ENCODE measurements at places on chromosomes 11 and 22.

- DNase-seq, result no peak
These were observed 157.7 kb upstream of the NECTIN1 start for GRCh38 chr11:119886667-119887230.

GRCh38 chr11:115687934-115688333, 183.7 kb upstream of the CADM1 start:
- no peak for DNase-seq

DNA sequence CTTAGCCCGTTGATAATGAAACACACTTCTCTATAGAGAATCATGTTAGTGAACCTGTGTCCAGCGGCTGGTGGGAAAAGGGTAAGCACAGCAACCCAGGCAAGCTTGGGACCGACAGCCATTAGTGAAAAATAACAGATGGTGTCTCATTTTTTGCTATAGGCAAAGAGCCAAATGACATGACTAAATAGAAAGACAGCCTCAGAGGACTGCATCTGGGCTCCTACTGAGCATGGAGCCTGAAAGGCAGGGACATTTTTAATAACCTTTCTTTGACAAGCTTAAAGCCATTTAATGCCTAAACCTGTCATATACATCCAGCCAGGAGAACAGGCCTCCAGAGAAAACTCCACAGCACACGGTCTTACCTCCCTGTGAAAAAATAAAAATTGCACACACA, 67.0 kb downstream of the FANCF start:
- no peak for DNase-seq

DNA sequence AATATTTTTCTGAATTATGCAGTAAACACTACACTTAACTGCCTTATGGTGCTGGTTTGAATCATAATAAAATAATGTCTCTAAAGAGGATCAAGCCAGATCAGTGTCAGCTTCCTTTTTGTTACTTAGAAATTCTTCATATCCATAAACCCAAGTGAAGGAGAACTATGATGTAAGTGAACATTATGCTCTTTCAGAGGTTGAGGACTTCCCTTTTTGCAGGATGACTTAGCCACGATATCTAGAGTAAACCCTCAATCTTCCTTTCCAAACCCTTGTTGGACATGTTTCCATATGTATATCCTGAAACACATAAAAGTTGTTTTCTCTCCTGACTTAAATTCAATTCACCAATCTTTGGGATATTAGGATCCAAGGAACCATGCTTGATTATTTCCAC, 19.1 kb downstream of the OR8D1 start:
- no peak for DNase-seq

DNA sequence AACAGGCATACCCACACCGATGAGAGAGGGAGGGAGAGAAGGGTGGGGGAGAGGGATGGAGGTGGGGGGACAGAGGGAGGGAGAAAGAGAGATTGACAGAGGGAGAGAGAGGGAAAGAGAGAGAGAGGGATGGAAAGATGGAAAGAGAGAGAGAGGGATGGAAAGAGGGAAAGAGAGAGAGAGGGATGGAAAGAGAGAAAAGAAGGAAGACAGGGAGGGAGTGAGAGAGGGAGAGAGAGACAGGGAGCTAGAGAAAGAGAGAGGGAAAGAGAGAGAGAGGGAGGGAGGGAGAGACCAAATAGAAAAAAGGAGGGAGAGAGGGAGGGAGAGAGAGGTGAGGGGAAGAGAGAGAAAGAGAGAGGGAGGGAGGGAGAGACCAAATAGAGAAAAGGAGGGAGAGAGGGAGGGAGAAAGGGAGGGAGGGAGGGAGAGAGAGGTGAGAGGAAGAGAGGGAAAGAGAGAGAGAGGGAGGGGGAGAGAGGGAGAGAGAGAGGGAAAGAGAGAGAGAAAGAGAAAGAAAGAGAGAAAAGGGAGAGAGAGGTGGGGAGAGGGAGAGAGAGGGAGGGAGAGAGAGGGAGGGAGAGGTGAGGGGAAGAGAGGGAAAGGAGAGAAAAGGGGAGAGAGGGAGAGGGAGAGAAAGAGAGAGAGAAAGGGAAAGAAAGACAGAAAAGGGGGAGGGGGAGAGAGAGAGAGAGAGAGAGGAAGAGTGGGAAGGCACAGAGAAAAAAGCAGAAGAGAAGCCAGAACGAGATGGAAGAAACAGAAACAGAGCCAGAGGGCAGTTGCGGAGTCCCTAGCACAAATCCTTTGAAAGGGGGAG, 23.8 kb downstream of the MB start:
- no peak for DNase-seq

DNA sequence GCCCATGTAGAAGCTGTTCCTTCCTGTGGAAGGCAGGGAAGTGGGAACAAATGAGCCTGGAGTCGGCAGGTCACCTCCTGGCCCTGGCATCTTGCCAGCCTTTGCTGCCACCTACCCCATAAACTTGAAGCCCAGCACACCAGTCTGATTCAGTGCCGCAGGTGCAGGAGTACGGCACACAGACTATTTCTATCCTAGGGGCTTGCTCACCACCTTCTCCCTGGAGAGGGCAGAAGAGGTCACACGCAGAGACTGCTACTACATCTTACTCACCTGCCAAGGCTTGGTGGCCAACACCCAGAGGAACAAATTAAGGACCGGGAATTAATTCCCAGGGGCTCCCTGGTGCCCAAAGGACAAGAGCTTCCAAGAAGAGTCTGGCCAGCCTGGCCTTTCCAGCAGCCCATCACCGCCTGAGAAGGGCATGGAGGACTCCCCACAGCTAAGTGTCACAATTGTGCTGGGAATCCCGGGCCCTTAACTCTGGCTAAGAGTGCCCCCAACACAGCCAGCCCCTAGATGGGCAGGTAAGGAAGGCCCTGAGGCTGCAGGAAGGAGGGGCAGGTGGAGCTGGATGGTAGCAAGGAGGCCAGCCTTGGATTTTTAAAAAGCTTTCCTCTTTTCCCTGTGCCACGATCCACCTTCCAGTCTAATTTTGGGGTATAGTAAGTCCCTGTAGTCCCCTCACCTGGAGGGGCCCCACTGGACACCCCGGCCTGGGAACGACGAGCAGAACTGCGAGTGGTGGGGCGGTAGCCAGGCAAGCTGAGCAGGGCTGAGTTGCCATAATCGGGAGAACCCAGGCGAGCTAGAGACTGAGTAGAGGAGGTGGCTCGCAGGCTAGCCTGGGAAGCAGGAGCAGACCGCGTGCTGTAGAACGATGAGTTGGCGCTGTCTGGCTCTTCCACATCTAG, 6.9 kb downstream of the IL18BP start:
- no peak for DNase-seq

GRCh38 chr11:2671748-2672147, 28.0 kb downstream of the KCNQ1OT1 start:
- no peak for DNase-seq

- DNase-seq, result no peak
These were observed 1.0 kb upstream of the FNBP4 start for GRCh38 chr11:47768101-47768612.

DNA sequence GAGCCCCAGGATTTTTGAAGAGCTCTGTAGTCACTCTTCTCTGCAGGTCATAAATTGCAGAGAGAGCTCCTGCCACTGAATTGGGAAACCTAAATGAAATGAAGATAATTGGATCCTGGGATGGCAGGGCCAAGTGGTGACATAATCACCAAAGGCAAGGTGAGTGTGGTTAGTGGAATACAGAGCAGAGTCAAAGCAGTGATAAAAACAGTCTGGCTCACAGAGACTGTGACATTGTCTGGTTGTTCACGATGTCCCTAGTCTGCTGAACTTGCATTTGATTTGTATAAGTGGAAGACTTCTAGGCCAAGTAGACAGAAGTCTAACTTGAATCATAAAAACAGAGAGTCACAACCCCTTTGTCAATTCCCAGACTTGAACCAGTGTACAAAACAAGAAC, 26.8 kb upstream of the SPATA19 start:
- DNase-seq, result no peak

GRCh38 chr11:43646767-43647166, 33.8 kb upstream of the HSD17B12 start:
- DNase-seq, result no peak

DNA sequence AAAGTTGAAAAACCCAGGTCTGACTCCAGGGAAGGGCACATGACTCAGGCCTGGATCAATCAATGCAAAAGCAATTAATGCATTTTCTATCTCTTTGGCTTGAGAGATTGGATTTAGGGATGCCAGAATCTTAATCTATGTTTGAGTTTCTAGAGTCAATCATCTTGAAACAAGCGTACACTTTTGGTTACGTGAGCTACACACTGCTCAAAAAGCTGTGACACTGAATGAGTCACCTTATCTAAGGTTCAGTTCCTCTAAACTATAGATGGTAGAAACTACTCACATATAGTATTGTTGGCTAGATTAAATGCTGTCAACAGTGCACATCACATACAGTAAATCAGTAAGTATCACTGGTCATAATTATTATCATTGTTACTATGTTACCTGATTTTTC, 24.2 kb downstream of the MRE11 start:
- no peak for DNase-seq

GRCh38 chr11:121886996-121887395, 229.0 kb downstream of the BLID start:
- DNase-seq, result no peak

GRCh38 chr22:41831828-41832552, 915 bp upstream of the SREBF2 start:
- no peak for DNase-seq

DNA sequence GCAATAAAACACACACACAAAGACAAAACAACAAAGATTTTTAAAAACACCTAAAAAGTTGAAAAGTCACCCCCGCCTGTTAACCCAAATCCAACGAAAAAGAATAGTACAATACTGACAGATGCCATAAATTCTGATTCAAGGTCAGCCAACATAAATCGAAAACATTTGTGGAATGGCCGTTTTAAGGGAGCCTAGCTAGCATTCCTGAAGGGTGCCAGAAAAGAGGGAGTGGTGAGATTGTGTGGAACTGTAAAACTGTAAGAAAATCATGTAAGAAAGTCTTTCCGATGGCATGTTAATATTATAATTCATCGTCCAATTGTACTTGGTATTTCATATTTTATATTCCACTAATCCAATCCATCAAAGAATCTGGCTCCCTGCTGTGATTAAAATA, 75.1 kb downstream of the RAB38 start:
- no peak for DNase-seq

- no peak for DNase-seq
These were observed 6.6 kb downstream of the TRIM34 start for GRCh38 chr11:5631417-5631816.

DNA sequence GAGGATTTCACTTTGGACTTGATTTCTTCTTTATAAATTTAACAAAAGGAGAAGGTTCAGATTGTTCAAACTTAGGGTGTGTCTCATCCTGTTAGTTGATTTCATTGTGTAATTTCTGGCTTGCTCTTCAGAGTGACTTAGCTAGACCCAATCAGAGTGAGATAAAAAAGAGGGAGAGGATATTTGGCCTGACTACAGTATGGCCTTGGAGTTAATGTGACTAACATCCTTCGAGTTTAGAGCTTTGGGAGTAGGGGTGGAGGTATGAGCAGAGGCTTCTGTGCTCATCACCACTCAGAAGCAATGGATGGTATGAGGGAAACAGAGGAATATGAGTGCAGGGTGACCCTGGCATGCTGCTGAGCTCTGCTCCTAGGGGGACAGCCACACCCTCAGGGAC, 114.2 kb downstream of the ME3 start:
- no peak for DNase-seq

GRCh38 chr11:12222055-12222792, 111.8 kb downstream of the MICAL2 start:
- no peak for DNase-seq

DNA sequence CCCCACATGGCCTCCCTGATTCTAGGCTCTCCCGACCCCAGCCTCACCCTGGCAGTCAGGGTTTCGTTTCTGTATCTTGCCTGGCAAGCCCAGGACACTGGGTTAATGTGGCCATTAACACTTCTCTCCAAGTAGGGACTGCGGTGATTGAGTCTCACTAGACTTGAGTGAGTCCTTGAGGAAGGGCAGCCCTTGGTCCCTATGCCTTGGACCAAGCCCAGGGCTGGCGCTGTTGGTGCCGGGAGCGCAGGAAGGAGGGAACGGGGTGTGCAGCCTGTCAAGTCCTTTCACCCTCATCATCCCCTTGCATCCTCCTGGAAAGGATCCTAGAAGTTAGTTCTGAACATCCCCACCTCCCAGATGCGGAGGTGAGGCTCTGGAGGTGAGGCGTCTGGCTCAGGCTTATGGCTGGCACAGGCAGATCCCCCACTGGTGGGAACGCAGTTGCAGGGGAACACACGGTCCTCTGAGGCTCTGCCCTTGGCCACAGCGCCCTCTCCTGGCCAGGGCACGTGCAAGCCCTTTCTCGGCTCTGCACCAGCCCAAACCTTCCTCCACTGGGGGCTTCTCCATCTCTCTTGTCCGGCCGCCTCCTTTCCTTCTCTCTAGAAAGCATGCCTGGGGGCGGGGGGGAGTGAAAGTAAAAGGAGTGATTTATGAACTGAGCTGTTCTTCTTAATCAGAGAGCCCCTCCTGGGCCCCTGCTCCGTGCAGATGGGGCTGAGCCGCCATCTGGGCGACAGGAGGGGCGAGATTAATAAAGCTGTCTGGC, 56.7 kb downstream of the TP53I11 start:
- peak; percentile 60 for DNase-seq

DNA sequence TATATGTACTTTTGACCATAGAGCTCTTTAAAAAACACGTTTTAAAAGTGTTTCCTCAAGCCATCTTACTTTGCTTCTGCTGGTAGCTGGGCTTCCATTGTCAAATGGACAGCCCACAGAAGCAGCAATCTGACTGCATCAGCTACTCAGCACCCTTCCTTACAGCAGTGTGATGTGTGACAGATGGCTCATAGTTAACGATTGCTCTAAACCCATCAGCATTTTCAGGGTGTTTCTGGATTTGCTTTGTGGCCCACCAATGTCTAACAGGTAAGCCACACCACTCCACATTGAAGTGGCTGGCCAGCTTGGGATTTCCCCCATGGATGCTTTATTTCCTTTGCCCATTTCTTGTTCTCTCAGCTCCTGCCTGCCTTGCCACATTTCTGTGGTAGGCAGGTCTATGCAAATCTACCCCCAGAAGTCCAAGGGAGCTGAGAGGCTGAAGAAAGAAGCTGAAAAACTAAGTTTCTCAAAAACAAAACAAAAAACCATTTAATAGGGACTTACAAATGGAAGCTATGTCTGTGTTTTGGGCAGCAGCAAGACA, 7.3 kb upstream of the FAR1 start:
- DNase-seq, result no peak

DNA sequence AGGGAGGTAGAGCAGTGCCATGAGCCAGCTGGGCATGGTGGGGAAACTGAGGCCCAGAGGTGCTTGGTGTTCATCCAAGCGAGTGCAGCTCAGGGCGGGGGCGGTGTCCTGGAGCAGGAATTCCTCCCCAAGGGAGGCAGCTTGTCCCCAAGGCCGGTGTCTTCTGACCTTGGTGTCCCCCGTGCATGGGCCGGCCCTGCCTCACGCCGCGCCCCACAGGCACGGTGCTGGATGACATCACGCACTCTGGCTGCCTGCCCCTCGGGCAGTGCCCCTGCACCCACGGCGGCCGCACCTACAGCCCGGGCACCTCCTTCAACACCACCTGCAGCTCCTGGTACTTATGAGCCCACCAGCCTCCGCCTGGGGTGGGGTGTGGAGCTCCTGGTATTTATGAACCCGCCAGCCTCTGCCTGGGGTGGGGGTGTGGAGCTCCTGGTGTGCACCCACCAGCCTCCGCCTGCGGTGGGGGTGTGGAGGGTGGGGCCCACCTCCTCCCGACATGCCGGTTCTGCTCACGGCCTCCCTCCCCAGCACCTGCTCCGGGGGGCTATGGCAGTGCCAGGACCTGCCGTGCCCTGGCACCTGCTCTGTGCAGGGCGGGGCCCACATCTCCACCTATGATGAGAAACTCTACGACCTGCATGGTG, 6.7 kb downstream of the MUC5B start:
- no peak for DNase-seq

- DNase-seq, result no peak
These were observed 57.9 kb downstream of the NECTIN1 start for GRCh38 chr11:119671051-119671450.

Data from T-helper 9 cell (primary cell).